ENCODE measurements at places on chromosomes 12 and 14. TPM values are rescaled to one million over a fixed set of nuclear protein-coding genes. Genes with fewer than 3 reads are reported as not detected.

Gene NTN4
- 211 TPM for total RNA-seq

Gene PLA2G1B
- not detected for total RNA-seq

Gene AKAP3
- 1.2 TPM for total RNA-seq

Gene E2F7
- 20.1 TPM for total RNA-seq

Gene ERC1
- 40.3 TPM for total RNA-seq

All from glomerular endothelial cell (primary cell).